Kidney (tissue), 22 donors: ENCODE measurements at places on chromosomes 16 and 17.

DNA sequence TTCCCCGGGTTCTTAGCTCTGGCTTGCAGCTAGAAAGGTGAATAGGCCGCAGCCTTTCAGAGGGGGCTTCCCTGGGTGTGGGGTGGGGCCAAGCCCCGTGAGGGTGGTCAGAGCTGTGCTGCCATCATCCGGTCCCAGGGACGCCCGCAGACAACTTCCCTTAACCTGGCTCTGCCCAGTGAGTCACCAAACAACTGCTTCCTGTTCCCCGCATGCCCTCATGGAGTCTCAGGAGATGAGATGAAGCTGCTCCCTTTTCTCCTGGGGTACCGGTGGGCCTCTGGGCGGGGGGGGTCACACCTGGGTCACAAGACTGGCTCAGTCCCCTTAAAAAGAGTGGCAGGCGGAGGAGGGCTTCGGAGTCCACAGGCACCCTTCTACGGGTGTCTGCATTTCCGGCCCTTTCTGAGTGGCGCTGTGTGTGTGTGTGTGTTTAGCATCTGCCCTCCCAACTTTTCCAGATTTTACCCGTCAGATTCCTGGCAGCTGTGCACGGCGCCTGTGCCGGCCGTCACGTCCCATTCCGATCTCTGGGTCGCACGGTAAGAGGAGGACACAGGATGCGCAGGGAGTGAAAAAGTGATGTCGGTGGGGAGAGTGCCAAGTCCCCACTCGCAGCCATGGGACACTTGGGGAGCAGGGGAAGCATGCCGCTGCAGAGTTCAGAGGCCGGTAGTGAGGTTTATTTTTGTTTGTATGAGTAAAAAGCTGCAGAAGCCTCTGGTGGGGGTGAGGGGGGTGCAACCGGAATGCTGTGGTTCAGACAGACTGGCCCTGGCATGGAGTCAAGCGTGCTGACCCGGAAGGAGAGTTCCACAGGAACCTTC, 16.8 kb downstream of the HIC1 start:
- DNase-seq, result peak; percentile 90

GRCh38 chr16:81676066-81676882, 102.8 kb upstream of the PLCG2 start:
- no peak for DNase-seq

DNA sequence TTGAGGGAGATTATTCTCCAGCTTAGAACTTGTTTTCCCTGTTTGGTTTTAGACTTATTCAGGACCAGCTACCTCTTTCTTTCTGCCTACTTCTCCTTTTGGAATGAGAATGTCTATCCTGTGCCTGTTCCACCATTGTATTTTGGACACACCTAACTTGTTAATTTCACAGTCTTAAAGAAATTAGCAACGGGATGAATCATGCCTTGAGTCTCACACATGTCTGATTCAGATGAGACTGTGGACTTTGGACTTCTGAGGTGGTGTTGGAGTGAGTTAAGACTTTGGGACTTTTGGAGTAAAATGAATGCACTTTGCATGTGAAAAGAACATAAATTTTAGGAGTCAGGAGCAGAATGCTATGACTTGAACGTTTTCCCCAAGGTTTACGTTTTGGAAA, 581.4 kb downstream of the CDH11 start:
- DNase-seq, result no peak

- no peak for DNase-seq
These were observed 579 bp upstream of the LRRC59 start for GRCh38 chr17:50397919-50398285.

DNA sequence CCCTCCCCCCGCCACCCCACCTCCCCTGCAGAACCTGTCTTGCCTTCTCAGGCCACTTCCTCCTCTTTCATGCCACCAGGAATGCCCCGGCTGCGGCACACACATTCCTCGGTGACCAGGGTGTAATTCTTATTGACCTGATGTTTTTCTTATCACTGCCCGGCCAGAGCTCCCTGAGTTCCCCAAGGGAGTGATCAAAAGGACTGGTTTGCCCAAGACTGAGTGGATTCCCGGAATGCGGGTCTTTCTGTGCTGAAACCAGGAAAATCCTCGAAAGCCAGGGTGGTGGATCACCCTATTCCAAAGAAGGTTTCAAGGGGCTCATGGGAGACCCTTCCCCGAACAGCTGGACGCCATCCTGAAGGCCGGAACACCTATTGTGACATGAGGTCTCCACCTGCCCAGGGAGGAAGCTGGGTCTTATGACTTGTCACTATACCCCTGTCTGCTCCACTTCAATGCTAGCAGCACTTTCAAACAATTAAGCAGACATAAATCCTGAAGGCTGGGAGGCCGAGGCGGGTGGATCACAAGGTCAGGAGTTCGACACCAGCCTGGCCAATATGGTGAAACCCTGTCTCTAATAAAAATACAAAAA, 53.0 kb upstream of the RPL38 start:
- DNase-seq, result peak; percentile 48

- DNase-seq, result no peak
These were observed 3.6 kb downstream of the TP53I13 start for GRCh38 chr17:29571883-29572681.

DNA sequence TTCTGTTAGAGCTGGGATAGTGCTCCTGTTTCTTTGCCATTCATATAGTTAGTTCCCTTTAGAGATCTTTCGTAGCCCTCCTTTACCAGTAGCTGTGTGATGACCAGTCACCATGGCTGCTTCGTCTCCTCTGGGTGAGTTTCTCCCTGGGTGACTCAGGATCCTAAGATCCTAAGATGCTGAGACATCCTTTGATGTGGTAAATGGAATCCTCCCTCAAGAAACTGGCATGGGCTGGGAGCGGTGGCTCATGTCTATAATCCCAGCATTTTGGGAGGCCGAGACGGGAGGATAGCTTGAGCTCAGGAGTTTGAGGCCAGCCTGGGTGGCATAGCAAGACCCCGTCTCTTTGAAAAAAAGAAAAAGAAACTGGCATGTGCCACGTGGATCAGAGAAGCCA, 5.9 kb downstream of the PHAF1 start:
- DNase-seq, result no peak

- no peak for DNase-seq
These were observed 42.3 kb upstream of the CDYL2 start for GRCh38 chr16:80846680-80847079.

DNA sequence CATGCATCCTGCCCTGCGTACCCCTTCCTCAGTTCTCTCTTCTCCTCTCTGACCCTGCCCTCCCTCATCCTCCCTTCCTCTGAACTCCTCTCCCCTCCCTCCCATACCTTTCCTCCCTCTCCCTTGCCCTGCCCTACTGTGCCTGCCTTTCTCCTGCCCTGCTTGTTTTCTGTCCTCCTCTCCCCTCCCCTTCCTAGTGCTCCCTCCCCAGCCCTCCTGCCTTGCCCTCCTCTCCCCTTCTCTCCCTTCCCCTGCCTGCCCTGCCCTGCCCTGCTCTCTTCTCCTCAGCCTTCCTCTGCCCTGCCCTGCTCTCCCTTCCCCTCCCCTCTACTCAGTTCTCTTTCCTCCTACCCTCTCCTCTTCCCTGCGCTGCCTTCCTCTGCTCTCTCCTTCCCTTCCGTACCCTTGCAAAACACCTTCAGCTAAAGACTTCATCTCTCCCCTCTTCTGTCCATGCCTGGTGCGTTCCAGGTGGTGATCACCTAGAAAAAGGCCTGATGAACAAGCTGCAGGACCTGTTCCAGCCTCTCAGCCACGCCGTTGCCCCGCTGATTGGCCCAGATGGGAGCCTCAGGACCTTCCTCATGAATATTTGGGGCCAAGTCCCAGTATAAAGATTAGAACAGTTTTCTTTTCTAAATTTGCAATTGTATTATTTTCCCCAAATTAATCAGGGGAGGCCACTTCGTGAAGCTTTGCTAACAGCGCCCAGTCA, 290.5 kb downstream of the CPPED1 start:
- no peak for DNase-seq

GRCh38 chr17:55635253-55635914, 87.3 kb downstream of the TMEM100 start:
- peak; percentile 93 for DNase-seq
